ENCODE measurements at places on chromosomes 3 and 15. TPM values are rescaled to one million over a fixed set of nuclear protein-coding genes. Genes with fewer than 3 reads are reported as not detected.

Gene LRTM1
- total RNA-seq: not detected

Gene SLC28A1
- not detected for total RNA-seq

Gene CIDEC
- total RNA-seq: not detected

Gene ATP13A5
- total RNA-seq: not detected

Gene NPAP1
- not detected for total RNA-seq

Gene ATP10A
- total RNA-seq: 32.9 TPM

Gene NEK11
- total RNA-seq: 14.5 TPM

Gene TRPC1
- total RNA-seq: 19.9 TPM

Gene CCDC80
- 657 TPM for total RNA-seq

Gene CCR2
- not detected for total RNA-seq

Gene TP63
- 1.8 TPM for total RNA-seq

Gene KIF15
- total RNA-seq: 1.8 TPM

Gene FOXB1
- total RNA-seq: not detected

Gene CAPN7
- total RNA-seq: 45.2 TPM

Gene POC1A
- total RNA-seq: 1.8 TPM

Gene CISH
- total RNA-seq: 1.2 TPM

Gene CYP19A1
- total RNA-seq: 2.2 TPM

Gene EXD1
- not detected for total RNA-seq

Gene FMN1
- 9.0 TPM for total RNA-seq

Gene KY
- 2.1 TPM for total RNA-seq

Gene C3orf22
- not detected for total RNA-seq

Gene FAM174B
- total RNA-seq: 5.1 TPM

Gene GJD2
- not detected for total RNA-seq

Gene GNAT1
- total RNA-seq: not detected

Gene ISLR2
- not detected for total RNA-seq

Gene MINAR1
- 2.5 TPM for total RNA-seq

Gene MESP2
- 0.72 TPM for total RNA-seq

Gene UPK1B
- 0.36 TPM for total RNA-seq

Gene CADM2
- 0.29 TPM for total RNA-seq

Gene SEMA3F
- 16.5 TPM for total RNA-seq

Gene CHRM5
- total RNA-seq: under 0.01 TPM

Gene SLC9C1
- total RNA-seq: not detected

Gene RHOA
- 899 TPM for total RNA-seq

Gene THUMPD3
- 42.7 TPM for total RNA-seq

Gene TRIM42
- total RNA-seq: not detected

Gene SLC51B
- total RNA-seq: not detected

Gene HTR3E
- not detected for total RNA-seq

Gene XCR1
- total RNA-seq: not detected

Gene GP9
- total RNA-seq: not detected

Gene GUCA1C
- total RNA-seq: not detected

Gene TCAIM
- 28.9 TPM for total RNA-seq

Gene ZDHHC19
- not detected for total RNA-seq

Gene PTH1R
- total RNA-seq: 0.29 TPM

Gene CDHR4
- total RNA-seq: not detected

Gene PLSCR2
- total RNA-seq: not detected

Gene ATP8B4
- 1.1 TPM for total RNA-seq

Gene USP13
- 9.4 TPM for total RNA-seq

Gene CYP8B1
- not detected for total RNA-seq

Gene GOLGA8J
- total RNA-seq: 0.29 TPM

Gene DNASE1L3
- total RNA-seq: not detected

Gene SLC27A2
- total RNA-seq: not detected

Data from osteoblast (primary cell).